ENCODE measurements at places on chromosomes 2 and 18.

GRCh38 chr2:173599821-173600359, 245.2 kb downstream of the CDCA7 start:
- no peak for DNase-seq

DNA sequence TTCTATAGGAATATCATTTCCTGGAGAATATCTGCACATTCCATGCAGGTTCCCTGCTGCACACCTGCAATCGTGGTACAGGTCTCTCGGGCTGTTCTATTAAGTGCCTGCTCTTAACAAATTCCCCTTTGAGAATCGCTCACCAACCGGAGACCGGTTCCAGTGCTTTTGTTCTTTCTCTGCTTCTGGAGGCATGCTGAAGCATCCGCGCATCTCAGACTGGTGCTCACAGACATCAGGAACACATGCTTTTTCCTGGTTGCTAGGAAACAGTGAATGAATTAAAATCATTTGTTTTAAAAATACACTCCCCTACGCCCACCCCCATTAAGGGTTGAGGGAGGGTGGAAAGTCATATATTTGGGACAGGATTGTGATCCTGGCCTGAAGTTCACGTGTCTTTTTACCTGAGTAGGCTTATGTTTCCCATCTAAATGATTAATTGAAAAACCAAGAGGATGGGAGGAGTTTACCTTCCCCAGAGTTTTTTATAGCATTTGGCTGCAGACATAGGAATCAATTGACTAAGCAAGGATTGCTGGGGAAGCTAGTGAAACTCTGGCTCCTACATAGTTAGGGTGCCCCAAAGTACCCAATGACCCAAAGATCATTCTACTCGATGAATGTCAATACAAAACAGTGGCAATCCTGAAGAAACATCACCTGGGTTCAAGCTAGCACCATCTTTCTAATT, at the start of gene C2orf80:
TSS of gene C2orf80 (minus strand) at position 221 of the 694 bp plus-strand sequence. CDS start 3,044 bp downstream, outside the sequence.
- DNase-seq, result no peak

- no peak for DNase-seq
These were observed 198.2 kb upstream of the SPRED2 start for GRCh38 chr2:65630643-65631042.

GRCh38 chr2:69225933-69226332, 161.1 kb downstream of the GFPT1 start:
- DNase-seq, result no peak

- peak; percentile 53 for DNase-seq
These were observed 57.6 kb downstream of the SLC4A3 start for GRCh38 chr2:219684721-219685689.

DNA sequence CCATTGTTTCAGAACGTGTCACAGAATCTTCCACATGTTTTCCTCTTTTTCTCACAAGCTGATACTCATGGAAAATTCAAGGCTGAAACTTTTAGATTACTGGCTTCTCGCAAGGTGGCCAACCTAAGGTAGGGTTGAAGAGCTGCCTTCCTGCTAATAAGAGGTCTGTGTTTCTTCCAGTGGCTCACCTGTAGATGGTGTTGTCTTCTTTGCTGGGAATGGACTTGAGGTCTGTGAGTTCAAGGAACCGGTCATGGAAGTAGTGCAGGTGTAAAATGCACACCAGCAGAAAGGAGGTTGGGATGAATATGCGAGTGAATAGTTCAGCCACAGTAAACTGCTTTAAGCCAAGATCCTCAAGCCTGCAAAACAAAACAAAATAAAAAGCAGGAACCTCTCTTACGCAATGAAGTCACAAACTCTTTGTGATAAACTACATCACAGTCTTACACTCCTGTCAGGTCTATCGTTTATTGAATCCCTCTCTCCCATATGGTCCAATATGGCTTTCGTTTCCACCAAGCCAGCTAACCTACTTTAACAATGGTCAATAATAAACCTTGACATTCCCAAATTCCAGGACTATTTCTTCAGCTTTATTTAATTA, 258.9 kb downstream of the NAPG start:
- DNase-seq, result no peak

- DNase-seq, result no peak
These were observed 40.4 kb upstream of the NFU1 start for GRCh38 chr2:69477627-69478026.

DNA sequence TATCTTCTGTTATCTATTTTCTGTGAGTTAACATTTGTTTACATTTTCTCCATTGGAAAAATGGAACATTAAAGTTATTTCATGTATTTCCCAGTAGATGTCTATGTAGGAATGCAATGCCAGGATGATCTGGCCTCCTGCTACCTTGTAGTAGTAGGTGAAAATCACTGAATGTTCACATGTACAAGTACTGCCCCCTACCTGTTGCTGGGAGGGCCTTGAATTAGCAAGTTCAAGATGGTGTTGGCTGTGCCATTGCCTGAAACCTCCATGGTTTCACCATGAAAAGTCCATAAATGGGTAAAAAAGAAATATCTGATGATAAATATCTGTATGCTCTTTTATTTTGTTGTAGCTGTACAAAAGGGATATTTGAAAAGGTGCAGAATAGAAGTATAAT, 30.7 kb downstream of the XRCC5 start:
- DNase-seq, result no peak

DNA sequence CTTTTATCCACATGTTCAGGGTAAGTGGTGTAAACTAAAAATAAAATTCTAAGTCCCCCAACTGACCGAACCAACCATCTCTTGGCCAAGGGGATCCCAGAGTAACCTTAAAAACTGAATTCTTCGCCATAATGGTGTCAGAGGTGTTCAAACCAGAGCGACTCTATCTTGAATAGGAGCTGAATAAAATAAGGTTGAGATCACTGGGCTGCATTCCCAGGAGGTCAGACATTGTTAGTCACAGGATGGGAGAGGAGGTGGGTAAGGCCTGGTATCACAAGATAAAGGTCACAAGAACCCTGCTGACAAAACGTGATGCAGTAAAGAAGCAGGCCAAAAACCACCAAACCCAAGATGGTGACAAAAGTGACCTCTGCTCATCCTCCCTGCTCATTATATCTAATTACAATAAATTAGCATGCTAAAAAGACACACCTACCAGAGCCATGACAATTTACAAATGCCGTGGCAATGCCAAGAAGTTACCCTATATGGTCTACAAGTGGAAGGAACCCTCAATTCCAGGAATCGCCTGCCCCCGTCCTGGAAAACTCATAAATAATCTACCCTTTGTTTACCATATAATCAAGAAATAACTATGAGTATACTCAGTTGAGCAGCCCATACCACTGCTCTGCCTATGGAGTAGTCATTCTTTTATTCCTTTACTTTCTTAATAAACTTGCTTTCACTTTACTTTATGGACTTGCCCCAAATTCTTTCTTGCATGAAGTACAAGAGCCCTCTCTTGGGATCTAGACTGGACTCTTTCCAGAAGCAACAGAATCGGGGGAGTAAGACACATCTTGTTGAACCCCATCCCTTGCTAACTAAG, 302.4 kb downstream of the STK39 start:
- DNase-seq, result no peak

GRCh38 chr2:121285926-121286325, 924 bp upstream of the TFCP2L1 start:
- DNase-seq, result no peak

- DNase-seq, result no peak
These were observed 414.3 kb upstream of the RGPD4 start for GRCh38 chr2:107412209-107412904.

DNA sequence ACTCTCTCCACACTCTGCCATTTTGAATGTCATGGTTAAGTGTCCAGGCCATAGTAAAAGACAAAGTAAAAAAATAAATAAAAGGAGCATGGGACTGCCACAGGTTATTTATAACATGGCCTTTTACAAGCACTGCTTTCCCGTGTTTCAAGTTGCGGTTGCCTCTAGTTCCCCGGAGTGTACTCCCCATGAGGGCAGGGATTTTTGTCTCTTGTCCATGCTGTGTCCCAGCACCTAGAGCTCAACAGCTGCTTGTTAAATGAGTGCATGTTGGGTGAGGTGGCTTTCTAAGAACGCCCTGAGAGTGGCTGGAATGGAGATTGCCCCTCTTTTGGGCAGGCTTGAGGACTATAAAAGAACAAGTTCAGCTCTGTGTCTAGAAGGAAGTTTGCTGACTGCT, 8.4 kb downstream of the CAVIN2 start:
- no peak for DNase-seq

DNA sequence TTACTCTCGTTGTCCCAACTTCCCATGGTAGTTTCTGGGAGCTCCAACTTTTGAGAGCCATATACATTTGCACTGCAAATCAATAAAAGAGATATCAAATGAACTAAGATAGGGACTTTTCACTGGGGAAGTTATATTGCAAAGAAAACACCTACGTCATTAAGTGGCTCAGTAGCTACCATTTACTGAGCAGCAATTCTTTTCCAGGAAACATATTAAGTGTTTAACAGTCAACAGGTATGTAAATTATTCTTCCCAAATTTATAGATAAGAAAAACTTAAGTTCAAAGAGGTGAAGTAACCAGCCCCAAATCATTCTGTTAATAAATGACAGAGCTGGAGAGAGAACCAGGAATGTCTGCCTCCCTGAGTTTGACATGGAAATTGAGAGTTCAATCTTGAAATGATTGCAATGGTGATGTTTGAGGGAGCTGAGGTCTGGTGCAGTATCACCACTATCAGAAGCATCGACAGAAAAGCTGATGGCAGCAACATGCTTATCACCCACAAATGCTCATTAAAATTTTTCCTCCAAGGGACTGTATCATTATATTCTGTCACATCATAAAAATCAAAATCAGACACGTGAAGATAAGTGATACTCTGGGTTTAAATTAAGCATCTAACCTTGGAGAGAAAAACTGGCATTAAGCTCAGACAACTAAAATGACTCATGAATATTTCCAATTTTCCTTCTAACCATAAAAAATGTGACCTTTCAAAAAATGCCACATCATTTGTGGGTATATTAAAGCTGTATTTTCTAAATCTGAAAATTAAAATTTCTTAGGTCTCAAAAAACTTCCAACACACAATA, 43.4 kb downstream of the GAREM1 start:
- DNase-seq, result no peak

Data from activated T-cell treated with anti-CD3 and anti-CD28 coated beads for 48 hours (primary cell).